ENCODE measurements at places on chromosomes 7 and 10.

DNA sequence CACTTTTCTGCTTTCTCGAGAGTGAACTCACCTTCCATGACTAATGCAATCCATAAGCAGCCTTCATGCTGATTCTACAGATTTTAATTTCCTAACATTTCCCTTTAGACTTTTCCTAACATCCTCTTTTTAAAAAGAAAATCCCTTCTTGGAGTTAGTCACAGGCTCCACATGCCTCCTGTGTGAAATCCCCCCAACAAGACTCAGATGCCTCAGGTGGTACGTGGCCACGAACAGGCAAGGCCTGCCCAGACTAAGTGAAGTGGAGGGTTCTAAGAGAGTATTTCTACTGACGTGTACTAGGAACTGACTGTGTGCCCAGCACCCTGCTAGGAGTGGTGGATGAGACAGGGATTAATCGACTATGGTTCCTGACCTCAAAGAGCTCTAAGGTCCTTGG lies 125.9 kb upstream of the HPS1 start:
- DNase-seq: no peak

GRCh38 chr10:79445977-79446757 lies 743 bp upstream of the ZCCHC24 start:
- DNase-seq: no peak

- no peak for DNase-seq
These were observed 802.9 kb upstream of the COBL start for GRCh38 chr7:52119537-52119936.

GRCh38 chr10:15432266-15432665 lies 61.2 kb upstream of the FAM171A1 start:
- DNase-seq: no peak

DNA sequence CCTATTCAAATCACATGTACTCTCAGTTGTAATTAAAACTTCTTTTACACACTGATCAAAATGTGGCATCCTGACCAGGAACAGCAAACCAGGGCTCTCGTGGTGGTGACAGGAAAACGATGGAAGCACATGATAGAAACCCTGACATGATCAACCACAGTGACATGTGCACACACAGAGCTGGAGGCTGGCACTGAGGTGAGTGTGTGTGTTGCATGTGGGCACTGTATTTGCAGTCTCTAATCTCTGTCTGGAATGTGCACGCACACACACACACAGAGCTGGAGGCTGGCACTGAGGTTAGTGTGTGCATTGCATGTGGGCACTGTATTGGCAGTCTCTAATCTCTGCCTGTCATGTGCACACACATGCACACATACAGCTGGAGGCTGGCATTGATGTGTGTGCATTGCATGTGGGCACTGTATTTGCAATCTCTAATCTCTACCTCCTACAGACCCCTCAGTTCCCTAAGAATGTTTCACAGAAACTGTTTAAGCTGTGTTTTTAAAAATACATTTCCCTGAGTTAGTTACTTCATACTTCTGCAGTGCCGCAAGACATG lies 406.9 kb downstream of the SFMBT2 start:
- DNase-seq: no peak

- DNase-seq: no peak
These were observed 5.0 kb downstream of the GAD2 start for GRCh38 chr10:26221541-26221940.

GRCh38 chr7:931871-932650 lies 22.4 kb downstream of the ADAP1 start:
- no peak for DNase-seq

DNA sequence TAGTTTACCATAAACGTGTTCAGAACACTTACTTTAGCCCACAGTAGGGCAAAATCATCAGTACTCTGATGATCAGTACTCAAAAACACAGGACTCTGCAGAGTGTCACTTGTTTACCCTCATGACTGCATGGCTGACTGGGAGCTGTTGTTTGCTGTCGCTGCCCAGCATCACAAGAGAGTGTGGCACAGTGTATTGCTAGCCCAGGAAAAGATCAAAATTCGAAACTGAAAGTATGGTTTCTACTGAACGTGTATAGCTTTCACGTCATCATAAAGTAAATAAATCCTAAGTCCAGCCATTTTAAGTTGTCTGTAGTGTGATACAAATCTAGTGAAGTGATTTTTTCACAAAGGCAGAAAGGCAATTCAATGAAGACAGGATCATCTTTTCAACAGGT lies 184.6 kb downstream of the RAMP3 start:
- no peak for DNase-seq

- DNase-seq: peak; percentile 57
These were observed 11.9 kb upstream of the OPALIN start for GRCh38 chr10:96370584-96371157.

- DNase-seq: no peak
These were observed 991 bp downstream of the ANKRD61 start for GRCh38 chr7:6032167-6032566.

DNA sequence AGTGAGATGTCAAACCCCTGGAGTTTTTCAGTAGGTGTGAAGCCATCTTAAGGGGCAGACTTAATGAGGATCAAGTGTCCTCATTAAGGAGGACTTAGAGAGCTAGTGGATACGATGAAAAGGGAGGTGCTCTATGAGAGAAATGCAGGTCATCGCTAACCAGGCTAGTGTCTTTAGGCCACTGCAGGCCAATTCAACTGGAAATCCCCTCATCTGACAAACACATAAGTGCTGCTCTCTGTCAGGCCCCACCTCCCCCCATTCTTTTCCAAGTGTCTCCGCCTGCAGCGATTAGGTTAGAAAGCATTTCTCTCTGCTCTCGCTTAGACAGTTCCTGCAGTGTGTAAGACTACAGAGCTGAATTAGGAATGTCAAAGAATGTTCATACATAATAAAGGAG lies 33.7 kb downstream of the RBM28 start:
- DNase-seq: no peak

- no peak for DNase-seq
These were observed 216.4 kb upstream of the LRGUK start for GRCh38 chr7:133910761-133911160.

DNA sequence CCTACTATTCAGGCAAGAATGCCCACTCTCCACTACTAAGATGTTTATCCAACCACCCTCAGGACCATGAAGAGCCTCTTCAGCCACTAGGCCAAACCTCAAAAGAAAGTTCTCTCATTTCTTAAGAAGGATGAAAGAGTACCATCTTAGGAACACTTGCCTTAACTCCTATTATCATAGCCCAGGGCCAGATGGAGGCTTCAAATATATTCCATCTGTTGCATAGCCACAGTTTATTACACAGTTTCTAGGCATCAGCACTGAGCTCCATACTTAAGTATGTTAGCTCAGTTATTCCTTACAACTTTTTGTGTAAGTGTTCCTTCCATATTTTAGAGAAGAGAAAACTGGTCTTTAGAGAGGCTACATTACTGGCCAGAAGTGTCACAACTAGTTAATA lies 37.4 kb upstream of the YAE1 start:
- no peak for DNase-seq

DNA sequence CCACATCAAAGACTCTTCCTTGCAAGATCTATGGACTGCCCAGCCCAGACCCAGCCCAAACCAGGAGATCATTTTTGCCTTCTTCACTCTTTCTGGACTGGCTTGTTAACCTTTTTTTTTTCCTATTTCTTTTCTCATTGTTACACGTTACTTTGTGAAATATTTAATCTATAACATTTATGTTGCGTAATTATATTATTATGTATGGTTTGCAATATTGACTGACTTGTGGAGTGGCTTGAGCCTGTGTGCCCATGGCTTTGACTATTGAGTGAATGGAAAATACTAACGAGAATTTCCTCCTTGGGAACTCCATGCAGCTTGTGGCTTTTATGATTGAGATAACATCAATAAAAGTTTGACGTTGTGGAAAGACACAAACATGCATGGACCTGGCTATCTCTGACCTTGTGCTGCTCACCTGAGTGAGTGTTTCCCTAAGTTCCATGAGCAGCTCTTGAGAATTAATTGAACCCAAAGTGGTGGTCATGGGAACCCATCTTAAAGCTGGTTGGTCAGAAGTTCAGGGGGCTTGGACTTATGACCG lies 1641.3 kb upstream of the LRRTM3 start:
- DNase-seq: no peak

DNA sequence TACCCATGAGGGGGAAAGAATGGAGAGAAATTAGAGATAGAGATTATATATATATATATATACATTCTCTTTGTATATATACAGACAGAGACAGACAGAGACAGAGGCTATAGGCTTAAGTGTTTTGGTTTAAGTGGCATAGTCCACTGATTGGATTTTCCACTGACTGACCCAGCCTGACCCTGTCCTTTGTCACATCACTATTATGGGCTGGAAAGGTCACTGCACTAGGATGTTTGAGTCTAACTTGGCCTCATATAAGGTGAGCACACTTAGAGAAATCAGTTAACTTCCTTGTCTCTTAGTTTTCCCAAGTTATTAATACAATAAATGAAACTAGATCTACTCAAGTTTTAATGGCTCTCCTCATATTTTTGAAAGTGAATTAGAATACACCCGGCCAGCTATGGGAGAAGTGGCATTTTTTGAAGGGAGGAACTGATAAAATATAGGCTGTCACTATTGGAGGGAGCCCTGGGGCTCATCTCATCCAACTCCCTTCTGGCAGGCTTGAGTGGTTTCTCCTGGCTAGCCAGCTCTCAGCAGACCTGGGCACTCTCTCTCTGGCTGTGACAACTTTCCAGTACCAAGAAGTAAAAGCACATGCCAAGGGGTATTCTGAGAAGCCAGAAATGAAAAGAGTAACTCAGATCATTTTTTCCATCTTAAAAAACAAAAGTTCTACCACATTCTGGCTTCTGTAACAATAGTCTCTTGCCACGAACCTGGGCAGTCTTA lies 455.6 kb upstream of the ANKRD30A start:
- no peak for DNase-seq

DNA sequence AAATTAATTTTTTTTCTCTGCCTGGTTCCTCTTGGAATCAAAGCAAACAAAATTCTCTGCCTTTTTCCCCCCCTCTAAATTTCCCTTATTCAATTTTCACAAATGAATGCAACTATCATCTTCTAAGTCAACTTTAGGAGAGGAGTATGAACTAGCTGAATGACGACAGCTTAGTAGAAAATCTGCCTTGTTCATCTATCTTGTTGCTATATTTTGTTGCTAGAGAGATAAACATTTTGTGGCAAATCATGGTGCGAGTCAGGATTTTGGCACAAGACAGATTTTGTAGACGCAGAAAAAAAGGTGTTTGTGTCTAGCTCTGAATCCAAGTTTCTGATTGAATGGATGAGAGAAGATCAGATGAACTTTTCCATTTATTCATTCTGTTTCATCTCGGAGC lies 81.0 kb upstream of the FZD8 start:
- no peak for DNase-seq

GRCh38 chr7:99920149-99920548 lies 819 bp upstream of the TRIM4 start:
- no peak for DNase-seq

DNA sequence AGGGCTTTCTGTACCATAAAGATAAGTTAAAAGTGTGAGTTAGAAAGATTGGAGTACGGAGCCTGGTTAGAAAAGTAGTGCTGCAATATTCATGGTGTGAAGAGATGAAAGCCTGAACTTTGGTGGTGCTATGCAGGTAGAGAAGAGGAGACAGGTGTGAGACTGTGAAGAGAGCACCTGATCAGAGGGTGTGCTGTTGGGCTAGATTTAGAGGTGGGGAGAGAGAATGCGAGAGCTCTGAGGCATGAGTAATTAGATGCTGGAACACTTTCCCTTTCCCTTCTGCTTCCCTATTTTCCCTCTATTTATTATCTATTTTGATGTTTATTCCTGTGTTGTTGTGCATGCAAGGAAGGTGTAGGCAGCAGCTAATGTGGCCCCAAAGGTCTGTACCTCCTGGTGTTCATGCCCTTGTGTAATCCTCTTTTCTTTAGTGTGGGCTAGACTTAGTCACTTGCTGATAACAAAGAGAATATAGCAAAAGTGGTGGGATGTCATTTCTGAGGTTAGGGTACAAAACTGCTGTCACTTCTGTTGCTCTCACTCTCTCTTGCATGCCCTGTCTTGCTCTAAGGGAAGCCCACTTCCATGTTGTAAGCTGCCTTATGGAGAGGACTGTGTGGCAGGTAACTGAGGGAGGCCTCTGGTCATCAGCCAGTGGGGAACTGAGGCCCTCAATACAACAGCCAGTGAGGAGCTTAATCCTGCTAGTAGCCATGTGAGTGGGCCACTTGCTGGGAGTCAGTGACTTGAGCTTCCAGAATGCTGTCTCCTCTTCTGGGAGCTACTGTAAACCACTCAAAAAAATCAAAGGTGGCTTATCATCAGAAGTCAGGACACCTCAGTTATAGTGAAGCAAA lies 2.6 kb upstream of the ATXN7L1 start:
- no peak for DNase-seq

DNA sequence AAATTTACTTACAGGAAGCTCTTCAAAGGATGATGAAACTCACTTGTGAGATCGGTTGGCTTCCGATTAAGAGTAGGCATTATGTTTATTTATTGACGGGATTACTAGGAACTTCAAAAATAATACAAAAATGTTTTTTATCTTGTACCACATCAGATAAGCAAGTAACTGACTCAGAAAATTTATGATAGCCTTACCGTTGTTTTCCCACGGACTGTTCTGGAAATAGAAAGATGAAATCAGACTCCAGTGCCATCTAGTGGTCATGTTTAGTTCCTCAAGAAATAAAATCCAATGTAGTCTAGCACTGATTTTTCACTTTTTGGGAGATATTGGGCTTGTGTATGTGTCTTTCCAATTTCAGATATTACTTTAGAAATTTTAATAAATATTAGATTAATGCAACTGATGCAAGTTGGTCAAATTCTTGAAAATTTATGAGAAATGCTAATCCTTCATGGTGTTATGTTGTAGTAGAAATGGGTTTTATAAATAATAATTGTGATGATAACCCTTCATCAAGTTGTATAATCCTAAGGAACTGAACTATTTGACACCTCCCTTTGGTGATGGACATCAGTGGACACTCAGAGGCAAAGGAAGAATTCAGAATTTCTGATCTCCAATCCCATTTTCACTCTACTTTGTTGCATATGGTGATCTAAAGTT lies 168.8 kb downstream of the TMEM26 start:
- peak; percentile 26 for DNase-seq

DNA sequence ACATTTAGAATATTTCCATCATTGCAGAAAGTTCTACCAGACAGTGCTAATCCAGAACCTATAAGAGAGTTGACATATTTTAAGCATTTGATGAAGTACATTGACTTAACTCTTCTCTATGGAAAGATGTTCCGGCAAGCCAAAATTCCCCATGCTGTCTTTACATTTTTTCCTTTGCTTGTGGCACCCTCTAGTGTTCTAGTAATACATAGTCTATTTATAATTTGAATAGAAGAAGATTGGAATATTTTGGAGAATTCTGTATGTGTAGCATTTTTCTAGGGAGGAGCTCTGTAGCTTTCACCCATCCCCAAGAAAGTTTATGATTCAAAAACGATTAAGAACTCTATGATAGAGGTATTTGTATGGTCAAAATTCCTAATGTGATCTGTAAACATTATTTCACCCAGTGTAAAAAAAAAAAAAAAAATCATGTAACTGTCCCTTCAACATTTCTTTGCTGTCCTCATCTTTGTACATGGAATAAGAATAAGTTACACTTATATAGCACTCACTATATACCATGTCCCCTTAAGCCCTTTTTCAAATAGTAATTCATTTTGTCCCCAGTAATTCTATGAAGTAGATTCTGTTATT lies 33.2 kb downstream of the NRF1 start:
- DNase-seq: peak; percentile 63

GRCh38 chr7:158672975-158673374 lies 31.6 kb downstream of the NCAPG2 start:
- peak; percentile 36 for DNase-seq
